SIG-M5 (cell line): ENCODE measurements at places on chromosomes 3 and 15.

DNA sequence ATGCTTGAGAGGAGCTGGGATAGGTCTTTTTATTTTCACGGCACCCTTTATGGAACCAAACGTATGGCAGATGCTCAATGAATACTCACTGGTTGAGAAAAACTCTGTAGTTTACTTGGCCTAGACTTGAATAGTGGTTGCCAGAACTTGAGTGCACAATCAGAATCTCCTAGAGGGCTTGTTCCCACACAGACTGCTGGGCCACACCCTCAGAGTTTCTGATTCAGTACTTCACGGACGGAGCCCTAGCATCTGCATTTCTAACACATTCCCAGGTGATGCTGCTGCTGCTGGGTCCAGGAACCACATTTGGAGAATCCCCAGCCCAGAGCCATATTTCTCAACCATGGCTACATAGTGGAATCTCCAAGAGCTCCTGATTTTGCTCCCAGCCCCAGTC lies 24.6 kb downstream of the CA12 start:
- DNase-seq, result no peak

DNA sequence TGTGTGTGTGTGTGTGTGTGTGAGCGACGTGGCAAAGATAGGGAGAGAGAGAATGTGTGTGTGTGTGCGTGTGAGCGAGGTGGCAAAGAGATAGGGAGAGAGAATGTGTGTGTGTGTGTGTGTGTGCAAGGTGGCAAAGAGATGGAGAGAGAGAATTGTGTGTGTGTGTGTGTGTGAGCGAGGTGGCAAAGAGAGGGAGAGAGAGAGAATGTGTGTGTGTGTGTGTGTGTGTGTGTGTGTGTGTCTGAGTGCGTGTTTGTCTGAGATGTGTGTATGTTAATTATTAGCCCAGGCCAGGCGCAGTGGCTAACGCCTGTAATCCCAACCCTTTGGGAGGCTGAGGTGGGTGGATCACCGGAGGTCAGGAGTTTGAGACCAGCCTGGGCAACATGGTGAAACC lies 154.6 kb upstream of the RGMA start:
- no peak for DNase-seq

- no peak for DNase-seq
Measured at GRCh38 chr3:147152476-147152875, 253.9 kb downstream of the ZIC4 start.

GRCh38 chr3:177538048-177538749 lies 340.9 kb upstream of the TBL1XR1 start:
- no peak for DNase-seq

DNA sequence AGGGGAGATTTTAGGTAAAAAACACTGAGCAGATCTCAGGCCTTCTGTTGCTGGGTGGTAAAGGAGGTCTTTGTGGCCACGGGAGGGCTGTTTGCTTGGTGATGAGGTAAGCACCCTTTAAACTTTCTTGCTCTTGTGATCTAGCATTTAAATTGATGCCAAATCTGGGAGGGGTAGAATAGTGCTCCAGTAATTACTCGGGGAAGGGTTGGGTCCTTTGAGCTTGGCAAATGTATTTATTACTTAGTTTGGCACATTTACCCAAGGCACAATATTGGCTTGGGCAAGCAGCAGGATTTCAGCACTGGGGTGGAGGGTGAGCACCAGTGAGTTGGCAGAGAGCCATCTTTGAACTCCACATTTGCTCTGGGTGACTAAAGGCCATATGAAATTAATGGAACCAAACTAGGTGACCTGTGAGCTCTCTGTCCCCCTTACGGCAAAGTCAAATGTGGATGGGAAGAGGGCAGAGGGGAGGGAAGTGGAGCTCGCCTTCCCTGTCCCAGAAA lies 185.9 kb upstream of the ONECUT1 start:
- DNase-seq, result no peak

DNA sequence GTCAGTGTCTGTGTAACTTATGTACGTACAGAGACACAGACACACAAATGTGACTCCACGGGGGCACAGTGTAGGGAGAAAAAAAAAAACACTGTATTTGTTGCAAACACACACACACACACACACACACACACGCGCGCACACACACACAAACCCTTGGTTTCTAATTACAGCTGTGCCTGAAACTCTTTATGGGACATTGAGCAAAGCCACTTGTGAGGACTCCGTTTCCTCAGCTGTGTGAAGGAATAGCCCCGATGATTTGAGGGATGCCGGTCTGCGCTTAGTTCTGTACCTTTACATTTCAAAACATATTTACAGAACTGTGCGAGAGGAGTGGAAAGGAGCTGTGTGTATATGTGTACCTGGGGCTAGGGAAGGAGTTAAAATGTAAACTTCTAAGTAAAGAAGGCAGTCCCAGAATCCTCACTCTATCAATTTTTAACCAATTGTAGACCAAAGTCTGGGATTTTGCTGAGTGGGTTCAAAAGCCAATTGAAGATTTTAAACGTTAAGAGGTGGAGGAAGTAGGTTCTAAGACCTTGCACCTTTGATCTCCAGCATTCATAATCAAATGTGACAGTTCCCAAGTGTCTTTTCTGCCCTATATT lies 5.3 kb upstream of the BCL6 start:
- no peak for DNase-seq

DNA sequence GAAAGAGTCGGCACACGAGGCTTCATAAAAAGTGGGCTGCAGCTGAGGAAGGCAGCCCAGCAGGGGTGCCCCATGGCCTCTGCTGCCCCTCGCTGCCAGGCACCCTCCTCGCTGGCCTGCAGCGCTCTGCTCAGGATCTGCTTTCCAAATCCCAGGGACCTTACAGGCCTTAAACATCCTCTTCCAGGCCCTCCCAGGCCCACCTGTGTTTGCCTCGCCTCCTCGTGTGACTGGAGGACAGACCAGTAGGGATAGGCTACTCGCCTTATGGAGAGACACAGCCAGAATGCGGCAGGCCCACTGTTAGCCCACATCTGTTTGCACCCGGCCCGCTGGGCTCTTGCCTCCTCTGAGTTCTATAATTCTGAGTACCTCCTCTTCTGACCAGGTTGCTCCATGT lies 124.5 kb upstream of the PLXNA1 start:
- DNase-seq, result no peak

DNA sequence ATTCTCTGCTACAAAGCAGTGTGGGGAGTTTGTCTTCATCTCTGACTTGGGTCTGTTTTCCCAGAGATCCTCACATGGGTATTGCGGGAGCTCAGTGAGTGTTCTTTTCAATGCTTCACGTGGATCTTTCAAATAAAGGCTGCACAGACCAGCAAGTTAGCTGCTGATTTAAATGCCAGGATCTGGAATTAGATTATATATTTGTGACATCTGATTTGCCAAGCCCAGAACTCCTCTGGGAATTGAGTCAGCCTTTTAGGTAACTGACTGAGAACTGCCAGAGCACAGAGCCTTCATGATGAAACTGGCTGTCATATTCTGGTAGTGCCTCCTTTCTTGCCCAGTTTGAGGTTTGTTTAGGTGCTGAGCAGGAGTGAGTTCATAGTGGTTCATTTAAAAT lies 14.7 kb downstream of the EDEM1 start:
- DNase-seq, result no peak

GRCh38 chr15:64182859-64183370 lies 20.1 kb upstream of the PPIB start:
- DNase-seq, result no peak

DNA sequence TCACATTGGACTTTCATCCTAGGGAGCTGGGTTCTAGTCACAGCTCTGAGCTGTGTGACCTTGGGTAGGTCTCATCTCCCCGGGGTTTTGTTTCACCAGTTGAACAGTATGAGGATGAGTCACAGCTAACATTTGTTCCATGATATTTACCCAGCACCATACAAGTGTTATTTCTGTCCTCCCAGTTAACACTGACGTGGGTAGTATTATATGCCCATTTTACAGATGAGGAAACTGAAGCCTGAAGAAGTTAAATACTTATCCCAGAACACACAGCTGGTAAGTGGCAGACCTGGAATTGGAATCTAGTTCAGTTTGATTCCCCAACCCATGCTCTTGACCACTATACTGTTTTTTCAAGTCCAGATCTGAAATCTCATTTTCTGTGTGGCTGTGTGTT lies 908 bp upstream of the RARB start:
- no peak for DNase-seq

DNA sequence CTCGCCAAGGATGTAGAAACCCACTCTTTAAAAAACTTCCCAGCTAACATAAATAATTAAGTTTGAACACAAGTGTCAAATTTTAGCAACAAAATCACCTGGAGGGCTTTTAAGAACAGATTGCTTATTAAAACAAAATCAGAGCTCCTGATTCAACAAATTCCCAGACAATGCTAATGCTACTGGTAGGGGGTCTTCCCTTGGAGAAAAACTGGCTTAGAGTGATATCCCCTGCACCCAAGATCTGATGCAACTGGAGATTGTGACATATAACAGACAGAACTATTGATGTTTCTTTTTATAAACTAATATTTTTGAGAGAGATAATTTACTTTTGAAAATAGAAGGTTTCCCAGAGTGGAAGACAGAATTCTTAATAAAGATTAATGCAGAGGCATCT lies 19.9 kb downstream of the IGSF10 start:
- DNase-seq, result no peak

GRCh38 chr3:160929595-160929994 lies 173.6 kb downstream of the PPM1L start:
- no peak for DNase-seq

DNA sequence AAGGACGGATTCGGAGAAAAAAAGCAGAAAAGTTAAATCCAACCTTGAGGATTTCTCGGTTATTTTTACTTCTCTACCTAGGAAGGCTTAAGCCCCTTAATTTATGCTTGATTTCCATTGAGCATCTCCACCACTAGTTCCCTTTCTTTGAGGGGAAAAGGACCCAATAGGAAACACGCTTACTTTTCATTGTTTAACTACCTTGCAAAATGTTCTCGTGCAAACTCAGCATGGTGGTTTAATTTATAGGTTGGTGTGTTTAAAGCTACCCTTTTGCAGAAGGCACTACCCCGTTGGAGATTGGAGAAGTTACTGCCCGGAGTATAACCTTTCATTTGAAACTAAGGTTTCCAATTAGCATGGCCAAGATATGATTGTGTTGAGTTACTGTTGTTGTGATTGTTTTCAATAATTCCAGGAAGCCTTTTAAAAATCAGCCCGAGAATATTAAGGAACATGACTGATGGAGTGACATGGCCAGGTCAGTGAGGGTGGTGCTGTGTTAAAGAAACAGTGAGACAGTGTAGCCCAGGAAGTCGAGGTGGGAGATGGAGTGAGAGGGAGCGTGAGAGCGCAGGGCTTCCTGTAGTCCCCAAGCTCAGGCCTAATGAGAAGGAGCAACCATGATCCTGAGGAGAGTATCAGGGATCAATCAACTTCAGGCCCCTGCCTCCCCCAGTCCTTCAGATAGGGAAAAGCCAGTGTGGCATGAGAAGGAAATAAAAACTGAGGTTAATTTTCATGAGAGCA lies 76.6 kb downstream of the AQP9 start:
- no peak for DNase-seq

DNA sequence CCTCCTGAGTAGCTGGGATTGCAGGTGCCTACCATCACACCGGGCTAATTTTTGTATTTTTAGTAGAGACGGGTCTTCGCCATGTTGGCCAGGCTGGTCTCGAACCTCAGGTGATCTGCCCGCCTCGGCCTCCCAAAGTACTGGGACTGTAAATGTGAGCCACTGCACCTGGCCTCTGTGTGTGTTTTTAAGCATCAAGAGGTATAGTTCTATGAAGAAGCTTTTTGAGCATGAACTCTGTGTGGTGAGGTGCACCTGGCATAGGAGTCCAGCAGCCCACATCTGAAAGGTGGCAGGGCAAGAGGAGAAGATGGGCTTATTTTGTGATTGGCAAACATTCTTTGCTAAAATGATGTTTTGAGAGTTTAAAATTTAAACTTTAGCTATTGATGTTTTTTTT lies 118.0 kb downstream of the DGKG start:
- no peak for DNase-seq

DNA sequence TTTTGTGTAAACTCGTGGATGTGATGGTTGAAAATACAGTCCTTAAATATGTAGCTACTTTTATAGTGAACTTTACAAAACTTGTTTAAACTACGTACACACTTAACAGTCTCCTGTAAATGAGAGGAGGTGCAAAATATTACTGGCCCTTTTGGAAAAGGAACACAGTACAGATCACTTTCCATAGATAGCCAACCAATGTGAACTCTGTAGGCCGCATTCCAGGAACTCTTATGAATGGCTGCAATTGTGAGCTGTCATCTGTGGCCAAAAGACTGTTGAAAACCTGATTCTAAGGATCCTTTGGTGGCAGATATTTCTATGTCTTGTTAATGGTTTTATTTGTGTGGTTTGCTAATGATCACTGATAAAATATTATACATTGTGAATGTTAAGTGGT lies 6.2 kb downstream of the TSC22D2 start:
- DNase-seq, result no peak

- DNase-seq, result no peak
Measured at GRCh38 chr3:7397097-7397496, 536.2 kb downstream of the GRM7 start.

DNA sequence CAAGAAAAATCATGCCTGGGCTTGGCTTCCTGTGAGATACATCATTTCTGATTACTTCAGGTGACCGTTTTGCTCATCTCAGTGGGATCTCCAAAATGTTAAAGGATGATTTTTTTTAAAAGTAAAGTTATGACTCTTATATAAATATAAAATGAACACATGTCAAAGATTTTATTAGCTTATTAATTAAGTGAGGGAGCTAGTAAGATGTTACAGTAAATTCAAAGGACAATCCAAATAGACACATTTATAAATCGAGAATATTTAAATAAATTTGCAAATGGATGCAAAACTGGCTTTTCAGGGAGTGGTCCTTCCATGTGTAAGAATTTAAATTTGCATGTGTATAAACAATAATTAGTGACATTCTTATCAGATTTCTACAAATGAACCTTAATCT lies 87.0 kb downstream of the IQCH start:
- DNase-seq, result no peak

- DNase-seq, result no peak
Measured at GRCh38 chr3:30198162-30198561, 408.2 kb upstream of the TGFBR2 start.

- DNase-seq, result no peak
Measured at GRCh38 chr3:133941415-133941821, 45.7 kb upstream of the RAB6B start.

DNA sequence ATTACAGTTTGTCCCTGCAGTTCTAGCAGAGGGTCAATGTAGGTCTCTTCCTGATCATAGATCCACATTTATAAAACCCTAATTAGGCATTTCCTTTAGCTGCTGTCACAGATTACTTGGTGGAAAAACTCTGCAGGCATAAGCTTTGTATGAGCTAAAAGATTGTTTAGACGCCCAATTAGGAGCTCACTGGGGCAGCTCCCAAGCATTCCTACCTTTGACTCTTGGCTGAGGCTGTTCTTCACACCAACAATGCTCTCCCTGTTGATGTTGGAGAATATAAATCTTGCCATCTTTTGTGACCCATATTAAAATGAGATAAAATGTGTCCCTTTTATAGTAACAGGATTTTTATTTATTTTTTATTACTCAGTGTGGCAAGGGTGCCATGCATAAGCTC lies 148.3 kb upstream of the TRIM42 start:
- no peak for DNase-seq

GRCh38 chr3:54046641-54047214 lies 75.6 kb upstream of the CACNA2D3 start:
- DNase-seq, result no peak

- DNase-seq, result no peak
Measured at GRCh38 chr3:85482213-85482490, 523.4 kb downstream of the CADM2 start.
